ENCODE measurements at places on chromosomes 3 and 15.

DNA sequence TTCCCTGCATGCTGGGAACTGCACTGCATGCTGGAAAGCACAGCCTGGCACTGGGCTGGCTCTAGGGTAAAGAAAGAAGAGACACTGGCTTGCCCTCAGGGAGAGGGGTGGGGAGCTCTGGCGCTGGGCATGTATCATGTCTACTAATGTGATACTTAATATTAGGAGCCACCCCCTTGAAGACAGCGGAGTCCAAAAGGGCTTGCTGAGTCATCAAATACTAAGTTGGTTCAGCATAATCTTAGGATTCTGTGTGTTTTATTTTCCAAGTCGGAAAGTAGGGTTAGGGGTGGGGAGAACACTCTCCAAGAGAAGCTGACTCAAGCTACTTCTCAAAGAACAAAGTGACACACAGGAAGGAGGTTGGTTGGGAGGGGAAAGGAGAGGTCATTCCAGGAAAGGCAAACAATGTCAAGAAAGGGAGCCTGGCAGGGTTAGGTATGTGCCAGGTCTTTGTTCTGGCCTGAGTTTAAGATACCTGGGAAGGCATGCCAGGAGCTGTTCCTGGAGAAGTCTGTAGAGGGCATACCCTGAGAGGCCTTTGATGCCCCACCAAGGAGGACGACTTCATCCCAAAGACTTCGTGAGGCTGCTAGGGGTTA is 237.8 kb upstream of the NR2E3 start:
- no peak for DNase-seq

- no peak for DNase-seq
Measured at GRCh38 chr3:164375538-164375937, 702.8 kb downstream of the SI start.

- DNase-seq: no peak
Measured at GRCh38 chr3:102059145-102059943, 210.0 kb downstream of the NFKBIZ start.

DNA sequence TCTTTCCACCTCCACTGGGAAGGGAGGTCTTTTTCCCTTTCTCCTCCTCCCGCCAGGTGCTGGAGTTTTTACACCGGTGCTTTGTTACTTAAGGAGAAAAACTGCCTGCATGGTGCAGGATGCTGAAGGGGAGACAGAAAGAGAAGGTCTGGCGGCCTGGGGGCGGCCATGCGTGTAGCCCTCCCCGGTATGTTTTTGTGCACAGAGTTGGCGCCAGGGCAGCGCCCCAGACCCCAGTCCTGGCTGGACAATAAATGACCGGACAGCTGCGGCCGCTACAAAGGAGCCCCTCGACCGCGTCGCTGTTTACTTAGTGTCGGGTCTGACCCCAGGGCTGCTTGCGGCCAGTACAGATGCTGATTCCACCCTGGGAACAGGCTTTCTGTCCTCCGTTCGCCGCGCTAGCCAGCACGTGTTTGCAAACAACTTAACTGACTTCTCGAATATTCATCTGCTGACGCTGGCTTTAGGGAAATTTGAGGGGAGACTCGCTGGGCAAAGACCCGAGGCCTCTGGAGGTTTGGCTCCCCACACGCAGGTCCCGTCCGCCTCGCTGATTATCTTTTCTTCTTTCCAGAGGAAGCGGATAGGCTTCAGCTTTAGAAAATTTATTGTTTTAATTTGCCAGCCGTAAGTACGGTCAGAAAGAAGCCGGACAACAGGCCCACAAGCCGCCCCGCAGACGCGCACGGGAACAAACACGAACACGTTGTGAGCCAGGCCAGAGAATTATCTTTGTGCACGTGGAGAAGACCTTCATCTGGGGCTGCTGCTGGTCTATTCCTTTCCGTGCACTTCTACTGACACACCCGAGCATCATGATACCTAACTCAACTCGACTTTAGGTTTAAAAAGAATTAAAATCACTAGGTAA is 46.9 kb downstream of the ZIC4 start:
- DNase-seq: no peak

Measured in activated CD4-positive, alpha-beta T cell treated with anti-CD3 and anti-CD28 coated beads for 48 hours (primary cell).